ENCODE measurements at places on chromosomes 12 and 14.

- DNase-seq: no peak
Observed at GRCh38 chr14:57712102-57712501, 153.8 kb downstream of the SLC35F4 start.

GRCh38 chr14:23056145-23056955 lies 970 bp downstream of the CDH24 start:
- DNase-seq: peak; percentile 63

GRCh38 chr14:23055621-23056144 lies 1.6 kb downstream of the CDH24 start:
- no peak for DNase-seq

GRCh38 chr12:42421844-42422779 lies 96.1 kb downstream of the PPHLN1 start:
- DNase-seq: peak; percentile 48

GRCh38 chr14:62006116-62006731 lies 244.0 kb downstream of the SNAPC1 start:
- peak; percentile 31 for DNase-seq

GRCh38 chr12:48818831-48819590 lies 715 bp downstream of the CACNB3 start:
- no peak for DNase-seq

DNA sequence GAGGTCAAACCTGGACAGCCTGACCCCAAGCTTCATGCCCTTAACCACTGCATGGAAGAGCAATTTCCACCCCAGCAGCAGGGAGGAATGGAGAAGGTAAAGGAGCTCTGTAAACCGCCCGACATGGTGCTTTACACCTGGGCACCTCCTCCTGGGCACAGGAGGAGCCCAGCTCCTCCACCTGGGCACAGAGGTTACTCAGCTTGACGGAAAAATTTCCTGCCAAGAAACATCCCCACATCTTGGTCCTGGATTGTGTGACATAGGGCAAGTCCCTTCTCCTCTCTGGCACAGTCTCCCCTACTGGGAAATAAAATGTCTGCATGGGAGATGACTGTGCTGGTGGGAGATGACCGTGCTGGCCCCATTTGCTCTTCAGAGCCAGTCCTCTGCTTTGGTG lies 40.8 kb downstream of the TTC7B start:
- DNase-seq: no peak

GRCh38 chr14:39376667-39377403 lies 55.4 kb downstream of the FBXO33 start:
- DNase-seq: peak; percentile 16

DNA sequence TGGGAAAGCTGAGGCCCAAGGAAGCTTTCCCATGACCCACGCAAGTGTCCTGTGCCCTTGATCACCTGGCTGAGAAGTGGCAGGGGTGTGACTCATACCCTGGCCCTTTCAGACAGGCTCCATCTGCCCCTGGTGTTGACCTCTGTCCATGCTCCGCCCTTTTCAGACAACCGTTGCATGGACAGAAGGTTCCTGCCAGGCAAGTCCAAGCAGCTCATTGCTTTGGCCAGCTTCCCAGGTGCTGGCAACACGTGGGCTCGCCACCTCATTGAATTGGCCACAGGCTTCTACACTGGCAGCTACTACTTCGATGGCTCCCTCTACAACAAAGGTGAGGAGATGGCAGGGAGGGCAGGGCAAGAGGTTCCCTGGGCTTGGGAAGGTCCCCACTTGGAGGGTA lies 103.5 kb downstream of the WSCD2 start:
- DNase-seq: no peak

- no peak for DNase-seq
Observed at GRCh38 chr14:22737052-22737451, 29.4 kb upstream of the OXA1L start.

DNA sequence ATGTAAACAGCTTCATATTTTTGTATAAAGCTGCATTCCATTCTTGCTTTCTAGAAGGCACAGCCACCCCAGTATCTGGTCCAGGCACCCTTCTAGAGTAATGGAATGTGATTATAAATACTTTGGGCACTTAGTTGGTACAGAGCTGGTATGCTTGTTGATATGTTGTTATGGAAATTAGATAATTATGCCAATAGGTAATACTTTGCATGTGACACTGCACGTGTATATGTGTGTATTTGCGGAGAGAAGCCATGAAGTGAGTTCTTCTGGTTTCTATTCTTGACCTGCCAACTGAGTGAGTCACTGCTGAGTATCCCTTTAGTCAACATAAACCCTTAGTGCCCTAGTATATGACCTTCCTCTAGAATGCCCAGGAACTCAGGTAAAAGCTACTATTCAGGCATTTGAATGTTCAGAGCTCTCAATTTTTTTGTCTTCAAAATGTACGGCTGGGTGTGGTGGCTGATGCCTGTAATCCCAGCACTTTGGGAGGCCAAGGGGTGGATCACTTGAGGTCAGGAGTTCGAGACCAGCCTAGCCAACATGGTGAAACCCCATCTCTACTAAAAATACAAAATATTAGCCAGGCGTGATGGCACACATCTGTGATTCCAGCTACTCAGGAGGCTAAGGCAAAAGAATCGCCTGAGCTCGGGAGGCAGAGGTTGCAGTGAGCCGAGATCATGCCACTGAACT lies 6.2 kb upstream of the TCP11L2 start:
- DNase-seq: peak; percentile 52

DNA sequence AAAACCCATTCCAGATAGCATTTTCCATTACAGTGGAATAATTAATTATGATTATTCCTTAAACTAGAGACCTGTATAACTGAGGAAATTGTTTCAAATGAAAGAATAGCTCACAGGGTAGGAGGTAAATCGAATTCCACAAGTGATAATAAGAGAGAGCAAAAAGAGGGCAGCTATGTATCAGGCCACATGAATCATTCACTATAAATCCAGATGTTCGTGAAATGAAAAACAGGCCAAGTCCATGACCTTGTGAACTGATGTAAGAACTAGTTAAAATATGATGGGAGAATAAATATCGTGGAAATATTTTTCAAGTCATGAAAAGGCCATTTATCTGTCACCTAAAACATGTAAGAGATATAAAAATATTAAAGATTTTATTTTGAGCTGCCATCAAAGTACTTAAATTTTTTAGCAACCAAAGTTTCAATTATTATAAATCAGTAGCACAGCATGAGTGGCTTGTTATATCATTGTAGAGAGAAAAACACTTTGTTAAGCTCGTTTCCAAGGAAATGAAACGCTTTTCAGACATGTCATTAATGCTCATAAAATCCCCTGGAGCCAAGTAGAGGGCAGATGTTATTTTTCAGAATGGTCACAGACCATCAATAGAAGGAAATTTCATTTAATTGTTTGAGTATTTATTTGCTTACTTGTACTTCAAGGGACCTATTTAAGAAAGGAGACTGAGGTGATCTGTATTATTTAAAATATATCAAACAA lies 120.6 kb upstream of the CDKN3 start:
- no peak for DNase-seq

GRCh38 chr12:12926571-12927071 lies 25.3 kb downstream of the GPRC5D start:
- DNase-seq: peak; percentile 51

DNA sequence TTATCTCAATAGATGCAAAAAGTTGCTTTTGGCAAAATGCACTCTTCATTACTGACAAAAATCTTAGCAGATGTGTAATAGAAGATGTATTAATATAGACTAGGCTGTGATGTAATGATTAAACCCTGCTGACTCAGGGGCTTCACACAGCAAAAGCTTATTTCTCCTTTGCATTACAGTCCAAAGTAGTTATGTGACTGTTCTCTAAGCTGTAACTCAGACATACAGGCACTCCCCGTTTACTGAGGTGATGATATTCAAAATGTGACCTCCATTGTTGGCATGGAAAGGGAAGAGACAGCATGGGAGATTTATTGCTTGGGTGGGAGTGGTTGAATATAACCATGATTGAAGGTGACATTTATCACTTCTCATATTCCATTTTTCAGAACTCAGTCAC lies 331.5 kb downstream of the SNAPC1 start:
- DNase-seq: no peak

GRCh38 chr12:46367351-46368029 lies 5.1 kb downstream of the SLC38A2 start:
- no peak for DNase-seq

DNA sequence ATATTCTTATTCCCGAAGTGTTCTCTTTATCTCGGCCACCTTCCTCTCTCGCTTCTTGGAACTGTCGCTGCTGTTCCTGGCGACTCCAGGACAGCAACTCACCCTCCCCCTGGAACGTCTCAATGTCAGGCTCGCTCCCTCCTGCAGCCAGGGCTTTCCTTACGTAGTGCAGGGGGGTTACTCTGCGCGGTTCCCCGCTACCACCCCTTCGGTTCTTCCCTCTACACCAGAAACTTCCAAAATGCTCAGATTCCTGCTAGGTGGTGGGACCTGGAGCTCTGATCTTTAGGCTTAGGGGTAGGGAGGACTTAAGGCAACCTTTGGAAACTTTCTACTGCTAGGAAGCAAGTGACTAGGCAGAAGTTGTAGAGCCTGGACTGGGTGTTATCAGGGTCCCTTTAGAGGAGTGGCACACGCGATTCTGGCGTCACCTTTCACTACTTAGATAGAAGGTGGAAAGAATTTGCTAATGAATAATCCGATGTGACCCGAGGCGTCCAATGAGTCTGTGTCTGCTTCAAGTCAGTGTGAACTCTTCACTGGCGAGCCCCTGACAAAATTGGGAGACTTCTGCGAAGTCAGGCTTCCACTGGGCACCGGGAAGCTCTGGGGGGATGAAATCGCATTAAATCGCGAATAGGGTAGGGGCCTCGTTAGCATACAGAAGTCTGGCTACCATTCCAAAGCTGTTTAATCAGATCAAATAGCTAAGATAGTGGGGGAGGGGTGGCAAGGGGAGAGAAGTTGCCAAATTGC lies 900 bp upstream of the DPF3 start:
- DNase-seq: no peak

GRCh38 chr14:27123162-27123561 lies 525.3 kb upstream of the NOVA1 start:
- DNase-seq: no peak

DNA sequence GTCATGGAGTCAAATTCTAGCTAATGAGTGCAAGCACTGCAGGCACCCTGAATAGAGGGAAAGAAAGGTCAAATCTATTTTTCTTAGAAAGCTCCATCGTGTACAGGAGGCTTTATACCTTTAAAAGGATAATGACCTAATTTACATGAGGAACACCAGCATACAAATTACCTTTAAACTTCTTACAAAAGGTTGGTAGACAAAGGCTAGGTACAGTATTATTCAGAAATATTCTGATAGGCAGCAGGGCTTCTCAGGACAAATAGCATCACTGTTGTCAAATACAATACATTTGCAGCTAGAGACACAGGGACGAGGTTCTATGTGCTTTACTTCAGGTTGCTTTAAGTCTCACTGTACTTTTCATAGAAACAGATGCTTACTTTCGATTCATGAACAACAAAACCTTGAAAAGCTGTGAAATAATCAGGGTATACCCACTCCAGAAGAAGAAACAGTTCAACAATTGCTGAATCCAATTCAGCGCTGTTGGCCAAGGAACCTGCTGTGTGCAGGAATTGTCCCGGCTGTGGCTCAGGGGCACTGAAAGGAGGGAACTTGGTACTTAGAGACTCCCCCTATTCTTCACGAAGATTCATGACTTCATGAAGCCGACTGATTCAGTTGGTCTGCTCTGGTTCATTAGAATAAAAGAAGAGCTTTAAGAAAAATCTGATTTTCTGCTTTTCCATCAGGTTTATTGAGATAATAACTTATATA lies 252.9 kb downstream of the PRKD1 start:
- DNase-seq: no peak

- DNase-seq: no peak
Observed at GRCh38 chr14:30882431-30882830, 8.1 kb downstream of the COCH start.

DNA sequence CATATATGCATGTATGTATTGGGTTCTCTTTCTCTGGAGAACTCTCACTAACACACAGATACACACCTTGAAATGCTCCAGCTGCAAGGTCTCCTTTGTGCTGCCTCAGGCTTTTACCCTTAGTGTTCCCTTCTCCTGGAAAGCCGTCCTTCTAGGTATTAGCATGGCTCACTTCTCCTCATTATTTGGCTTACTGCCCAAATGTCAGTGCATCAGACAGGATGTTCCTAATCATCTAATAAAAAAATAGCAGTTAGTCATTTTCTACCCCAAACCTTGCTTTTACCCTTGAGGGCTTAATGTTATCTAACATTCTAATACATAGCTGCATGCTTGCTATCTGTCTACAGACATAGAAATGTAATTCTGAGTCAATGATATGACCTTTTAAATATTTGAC lies 109.0 kb upstream of the SLC16A7 start:
- peak; percentile 54 for DNase-seq

GRCh38 chr12:49954863-49955830 lies 4.6 kb downstream of the AQP2 start:
- no peak for DNase-seq

DNA sequence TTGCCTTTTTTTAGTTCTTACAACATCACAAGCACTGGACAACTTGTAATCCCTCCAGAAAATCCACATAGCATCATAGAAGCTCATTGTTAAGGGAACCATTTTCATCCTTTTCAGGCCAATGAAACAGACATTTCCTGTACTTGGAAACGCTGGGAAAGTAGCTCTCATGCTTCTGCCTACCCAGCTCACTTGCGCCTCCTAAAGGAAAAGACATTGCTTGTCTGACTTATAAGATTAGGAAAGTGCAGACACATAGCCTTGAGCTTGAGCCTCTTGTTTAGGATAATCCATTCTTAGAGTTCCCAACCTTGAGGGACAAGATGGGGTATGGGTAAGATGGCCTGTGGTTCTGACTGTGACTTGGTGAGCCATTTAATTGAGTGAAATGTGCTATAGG lies 589.5 kb downstream of the NOVA1 start:
- peak; percentile 5 for DNase-seq

- peak; percentile 52 for DNase-seq
Observed at GRCh38 chr12:13193505-13194231, 2.9 kb upstream of the EMP1 start.

- DNase-seq: no peak
Observed at GRCh38 chr14:101821528-101821927, 60.0 kb downstream of the PPP2R5C start.

Measured in fibroblast of skin of right quadriceps (primary cell).